ENCODE measurements at places on chromosomes 2 and 18. TPM values are rescaled to one million over a fixed set of nuclear protein-coding genes. Genes with fewer than 3 reads are reported as not detected.

GPR17 gene
- not detected for total RNA-seq

KCNK3 gene
- total RNA-seq: not detected

PTPN18 gene
- 42.1 TPM for total RNA-seq

HIBCH gene
- total RNA-seq: 37.8 TPM

ACYP2 gene
- 6.4 TPM for total RNA-seq

IL1A gene
- total RNA-seq: 16.4 TPM

KANSL3 gene
- total RNA-seq: 33.7 TPM

PLB1 gene
- total RNA-seq: 0.85 TPM

CNDP1 gene
- not detected for total RNA-seq

GRCh38 chr2:989781-990467 lies 39.3 kb downstream of the SNTG2 start:
- DNase-seq: no peak

- no peak for DNase-seq
Measured at GRCh38 chr2:121129692-121130091, 155.3 kb downstream of the TFCP2L1 start.

DNA sequence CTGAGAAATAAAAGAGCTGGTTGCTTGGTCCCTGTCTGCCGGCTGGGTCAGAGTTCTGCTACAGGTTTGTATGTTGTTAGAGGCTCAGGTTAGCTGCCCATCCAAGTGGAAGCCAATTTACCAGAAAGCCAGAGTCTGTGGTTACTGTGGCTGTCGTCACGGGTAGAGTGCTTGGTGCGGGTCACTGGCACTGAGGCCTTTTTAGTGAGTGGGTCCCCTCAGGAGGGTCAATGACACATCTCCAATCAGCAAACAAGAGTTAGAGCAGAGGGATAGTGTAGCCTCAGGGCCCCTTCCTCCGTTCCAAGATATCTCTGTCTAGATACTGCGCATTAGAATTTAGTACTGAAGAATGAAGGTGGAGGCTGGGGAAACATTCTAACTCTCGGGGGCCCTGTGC lies 41.2 kb downstream of the CTIF start:
- DNase-seq: no peak

DNA sequence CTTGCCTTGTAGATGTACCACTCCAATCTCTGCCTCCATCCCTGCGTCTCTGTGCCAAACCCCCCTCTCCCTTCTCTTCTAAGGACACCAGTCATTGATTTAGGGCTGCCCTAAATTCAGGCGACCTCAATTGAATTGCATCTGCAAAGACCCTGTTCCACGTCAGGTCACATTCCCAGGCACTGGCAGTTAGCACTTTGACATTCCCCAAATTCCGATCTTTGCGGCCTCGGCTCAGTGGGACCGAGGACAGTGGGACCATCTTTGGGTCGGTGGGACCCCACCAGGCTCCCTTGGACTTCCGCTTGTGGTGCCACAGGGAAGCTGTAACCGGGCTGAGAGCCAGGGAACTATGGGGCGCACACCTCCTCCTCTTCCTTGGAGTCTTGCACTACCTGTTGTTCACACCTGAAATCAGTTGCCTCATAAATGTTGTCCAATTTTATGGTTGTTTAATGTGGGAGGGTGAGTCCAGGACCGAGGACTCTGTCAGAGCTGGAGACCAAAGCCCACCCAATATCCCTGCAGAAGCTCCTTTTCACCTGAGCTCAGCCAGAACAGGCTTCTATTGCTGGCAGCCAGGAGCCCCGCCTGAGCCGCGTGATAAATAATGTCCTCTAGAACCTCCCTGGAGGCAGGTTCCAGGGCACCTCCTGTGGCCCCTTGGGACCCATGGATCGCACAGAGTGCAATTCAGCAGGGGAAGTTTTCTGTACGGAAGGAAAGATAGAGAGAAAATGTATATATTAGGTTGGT lies 271.6 kb downstream of the EIPR1 start:
- no peak for DNase-seq

DNA sequence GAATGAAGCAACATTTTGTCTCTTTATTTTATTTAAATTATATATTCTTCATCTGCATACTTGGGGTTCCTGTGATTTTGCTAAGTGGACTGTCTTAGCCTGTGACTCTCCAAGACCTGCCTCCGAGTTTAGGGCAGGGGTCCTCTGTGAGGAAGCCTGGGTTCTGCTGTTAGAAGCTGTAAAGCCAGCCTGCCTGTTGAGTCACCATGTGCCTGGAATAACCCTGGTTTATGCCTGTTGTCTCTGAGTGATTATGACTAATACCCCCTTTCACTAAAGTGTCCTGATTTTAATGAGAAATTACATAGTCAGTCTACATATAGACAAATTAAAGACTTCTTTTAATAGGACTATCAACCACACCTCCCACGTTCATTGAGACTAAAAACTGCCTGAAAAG lies 369.1 kb downstream of the ZNF521 start:
- DNase-seq: no peak

GRCh38 chr18:29488617-29489016 lies 1311.7 kb upstream of the CDH2 start:
- DNase-seq: no peak

DNA sequence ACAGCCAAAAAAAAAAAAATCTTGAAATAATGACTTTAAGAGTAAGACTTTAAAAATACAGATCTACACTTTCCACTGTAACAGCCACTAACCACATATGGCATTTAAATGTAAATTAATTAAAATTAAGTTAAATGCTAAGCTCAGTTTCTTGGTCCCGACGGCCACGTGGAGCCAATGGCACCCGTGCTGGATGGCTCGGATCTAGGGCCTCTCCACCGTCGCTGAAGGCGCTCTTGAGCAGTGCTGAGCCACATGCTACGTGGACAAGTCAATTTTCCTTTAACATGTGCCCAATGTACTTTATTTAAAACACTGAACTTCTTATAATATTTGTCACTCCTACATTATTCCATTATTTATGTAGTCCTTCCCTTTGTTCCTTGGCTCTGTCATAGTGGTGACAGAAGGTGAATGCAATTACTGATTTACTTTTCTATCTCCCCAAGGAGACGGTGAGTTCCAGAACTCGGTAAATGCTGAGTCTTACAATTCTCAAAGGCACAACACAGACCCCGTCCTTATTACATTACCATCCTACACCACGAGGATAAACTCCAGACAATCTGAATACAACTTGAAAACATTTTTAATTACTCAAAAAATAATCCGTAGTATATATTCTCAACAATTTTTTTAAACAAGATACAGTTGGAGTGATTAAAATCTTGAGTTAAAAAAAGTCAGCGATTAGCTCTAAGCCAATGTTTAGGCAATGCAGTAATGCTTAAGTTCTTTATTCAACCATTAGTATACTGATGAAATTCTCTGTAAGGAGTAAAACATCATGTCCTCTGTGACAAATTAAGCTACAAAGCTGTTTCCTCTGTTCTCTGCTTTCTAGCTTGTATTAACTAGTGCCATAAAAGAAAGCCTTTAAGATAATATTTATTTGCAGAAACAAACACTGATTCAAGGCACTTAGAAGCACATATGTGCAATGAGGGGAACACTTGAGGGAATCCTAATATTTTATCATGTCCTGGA lies 95.1 kb downstream of the AFF3 start:
- DNase-seq: no peak

- DNase-seq: no peak
Measured at GRCh38 chr2:207926133-207926988, 99.0 kb downstream of the PLEKHM3 start.

- no peak for DNase-seq
Measured at GRCh38 chr2:102056079-102056581, 64.4 kb downstream of the IL1R2 start.

DNA sequence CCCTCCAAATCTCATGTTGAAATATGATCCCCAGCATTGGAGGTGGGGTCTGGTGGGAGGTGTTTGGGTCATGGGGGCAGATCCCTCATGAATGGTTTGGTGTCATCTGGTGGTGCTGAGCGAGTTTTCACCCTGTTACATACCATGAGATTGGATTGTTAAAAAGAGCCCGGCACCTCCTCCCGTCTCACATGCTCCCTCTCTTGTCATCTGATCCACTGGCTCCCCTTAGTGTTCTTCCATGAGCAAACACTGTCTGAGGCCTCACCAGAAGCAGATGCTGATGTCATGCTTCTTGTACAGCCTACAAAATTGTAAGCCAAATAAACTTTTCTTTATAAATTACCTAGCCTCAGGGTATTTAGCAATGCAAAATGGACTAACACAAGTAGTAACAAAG lies 405.0 kb upstream of the SLC39A10 start:
- DNase-seq: no peak

DNA sequence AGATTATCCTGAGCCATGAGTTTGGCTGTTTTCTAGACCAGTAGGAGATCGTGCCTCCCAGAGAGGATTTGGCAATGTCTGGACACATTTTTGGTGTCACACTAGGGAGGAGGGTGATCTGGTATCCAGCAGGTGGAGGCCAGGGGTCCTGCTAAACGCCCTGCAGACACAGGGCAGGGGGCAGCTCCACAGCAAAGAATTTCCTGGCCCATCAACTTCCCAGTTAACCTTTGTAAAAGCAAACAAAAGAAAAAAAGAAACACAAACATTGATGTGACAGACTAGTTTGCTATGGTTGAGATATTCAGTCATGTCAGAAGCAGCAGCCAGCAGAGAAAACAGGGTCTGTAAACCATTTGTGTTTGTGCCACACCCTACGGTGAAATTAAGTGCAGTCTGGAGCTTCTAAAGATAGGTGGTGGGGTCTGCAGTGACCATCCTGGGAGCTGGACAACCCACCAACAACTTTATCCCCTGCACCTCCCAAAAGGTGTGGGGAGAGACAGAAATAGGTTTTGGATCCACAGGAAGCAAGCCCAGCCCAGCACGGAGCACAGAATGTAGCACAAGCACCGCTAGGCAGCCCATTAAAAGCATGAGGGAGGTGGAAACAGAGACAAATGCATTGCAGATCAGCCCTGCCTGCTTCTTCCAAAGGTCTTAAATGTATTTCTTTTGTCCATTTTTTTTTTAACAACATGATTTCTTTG lies 232.5 kb downstream of the MYT1L start:
- DNase-seq: no peak

GRCh38 chr2:220296174-220296573 lies 668.7 kb downstream of the SLC4A3 start:
- no peak for DNase-seq

DNA sequence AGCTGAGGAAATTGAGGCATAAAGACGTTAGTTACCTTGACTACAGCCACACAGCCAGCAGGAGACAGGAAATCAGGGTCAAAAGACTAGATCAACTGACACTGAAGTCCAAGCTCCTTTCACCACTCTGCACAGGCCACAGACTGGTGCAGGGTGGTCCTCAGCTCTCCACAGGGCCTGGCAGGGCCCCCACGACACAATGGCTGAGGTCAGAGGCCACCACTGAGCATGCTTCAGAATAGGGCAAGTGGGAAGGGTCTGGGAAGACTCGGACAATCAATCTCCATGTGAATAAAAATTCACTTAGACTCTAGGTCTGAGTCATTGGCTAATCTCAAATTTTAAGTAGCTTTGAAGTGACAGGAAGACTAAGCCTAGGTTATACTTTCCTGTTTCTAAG lies 201.7 kb downstream of the ALK start:
- DNase-seq: no peak

GRCh38 chr2:30213907-30214463 lies 17.3 kb upstream of the LBH start:
- no peak for DNase-seq

GRCh38 chr2:71380665-71381064 lies 49.1 kb downstream of the ZNF638 start:
- DNase-seq: no peak

GRCh38 chr18:48265328-48265727 lies 143.9 kb downstream of the ZBTB7C start:
- no peak for DNase-seq

- no peak for DNase-seq
Measured at GRCh38 chr2:201996679-201997314, 36.9 kb upstream of the FZD7 start.

- DNase-seq: peak; percentile 97
Measured at GRCh38 chr18:50281295-50281971, at the start of gene MBD1. Gene MBD1 (minus strand): TSS chr18:50281523. CDS start chr18:50279992, 1,531 bp downstream.

- DNase-seq: no peak
Measured at GRCh38 chr2:172704072-172704936, 31.3 kb upstream of the RAPGEF4 start.

DNA sequence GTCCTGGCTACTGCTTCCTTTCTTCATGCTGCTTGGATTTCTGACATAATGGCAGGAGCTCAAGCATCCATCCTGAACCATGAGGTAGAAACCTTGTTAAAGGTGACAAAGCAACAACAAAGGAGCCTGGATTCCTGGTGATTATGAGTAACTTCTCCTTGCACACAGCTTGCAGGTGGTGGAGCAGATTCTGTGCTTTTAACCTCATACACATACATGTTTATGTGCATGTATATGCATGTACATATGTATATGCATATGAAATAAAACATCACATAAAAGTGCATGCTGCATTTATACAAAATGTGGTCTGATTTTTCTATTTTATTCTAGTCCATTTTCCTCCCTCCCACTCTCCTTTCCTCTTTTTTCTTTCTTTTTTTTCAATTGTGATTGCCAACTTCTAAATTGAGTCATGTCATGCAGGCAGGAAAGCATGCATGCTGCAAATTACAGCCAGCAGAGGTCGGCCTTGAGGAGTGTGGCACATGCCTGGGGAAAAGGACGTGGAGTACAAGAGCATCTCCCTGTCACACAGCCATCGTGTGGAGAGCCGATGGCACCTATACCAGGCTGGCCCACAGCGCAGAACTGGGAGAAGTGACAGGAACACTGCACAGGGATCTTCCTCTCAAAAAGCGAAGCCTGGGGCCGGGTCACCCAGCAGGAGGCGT lies 17.9 kb downstream of the LCT start:
- peak; percentile 82 for DNase-seq

GRCh38 chr2:129922571-129923264 lies 56.7 kb upstream of the RAB6C start:
- DNase-seq: no peak

DNA sequence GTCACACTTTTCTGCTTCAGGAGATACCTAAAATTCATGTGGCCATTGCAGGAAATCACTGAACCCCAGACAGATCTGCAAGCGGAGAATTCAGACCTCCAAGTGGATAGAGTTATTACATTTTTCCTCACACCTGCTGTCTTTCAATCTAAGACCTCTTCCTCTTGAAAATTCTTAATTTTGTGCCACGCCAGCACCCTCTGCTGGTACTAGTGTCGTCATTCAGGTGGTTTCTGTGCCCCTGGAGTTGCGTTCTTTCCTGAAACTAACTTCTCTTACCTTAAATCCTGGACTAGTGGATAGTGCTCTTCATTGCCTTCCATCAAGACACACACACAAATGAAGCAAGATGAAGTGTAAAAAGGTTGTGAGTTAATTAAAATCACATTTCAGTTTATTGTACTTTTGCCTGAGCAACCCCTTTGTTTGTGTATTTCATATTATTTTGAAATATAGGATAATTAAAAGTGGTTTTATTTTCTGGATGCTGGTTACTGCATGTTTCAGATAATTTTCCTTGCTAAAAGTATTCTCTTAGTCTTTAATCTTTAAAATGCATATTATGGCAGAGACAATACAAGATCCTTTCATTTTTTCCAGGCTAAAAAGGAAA lies 1.6 kb upstream of the DNER start:
- peak; percentile 44 for DNase-seq

DNA sequence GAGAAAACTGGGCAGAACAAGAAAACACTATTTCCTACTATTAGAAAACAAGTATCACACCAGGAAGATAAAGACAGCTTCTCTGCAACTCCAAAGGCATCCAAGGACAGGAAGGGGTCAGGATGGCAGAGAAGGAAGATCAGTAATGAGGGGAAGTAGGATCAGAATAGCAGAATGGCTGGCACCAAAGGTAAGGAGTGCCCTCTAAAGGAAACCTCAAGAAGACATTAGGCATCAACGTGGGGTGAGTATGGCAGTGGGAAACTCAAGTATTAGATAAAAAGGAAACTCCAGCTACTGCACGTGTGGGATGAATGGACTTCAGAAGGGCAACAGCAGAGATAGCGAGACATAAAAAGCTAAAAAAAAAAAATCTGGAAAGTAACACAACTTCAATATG lies 25.9 kb downstream of the HDLBP start:
- DNase-seq: no peak
